ENCODE measurements at places on chromosomes 12 and 14.
A peak's percentile ranks its signal among the peaks of the same experiment; 100 is the strongest.

- H3K27me3 ChIP-seq: no peaks in the 10 kb centered on the region
- DNase-seq: no peak
- no peaks in the 10 kb centered on the region for H3K36me3 ChIP-seq
- H3K4me3 ChIP-seq: no peak overlapping the region
- H3K27ac ChIP-seq: no peak overlapping the region
Measured at GRCh38 chr12:46663318-46663717, 162.5 kb downstream of the SLC38A4 start.

DNA sequence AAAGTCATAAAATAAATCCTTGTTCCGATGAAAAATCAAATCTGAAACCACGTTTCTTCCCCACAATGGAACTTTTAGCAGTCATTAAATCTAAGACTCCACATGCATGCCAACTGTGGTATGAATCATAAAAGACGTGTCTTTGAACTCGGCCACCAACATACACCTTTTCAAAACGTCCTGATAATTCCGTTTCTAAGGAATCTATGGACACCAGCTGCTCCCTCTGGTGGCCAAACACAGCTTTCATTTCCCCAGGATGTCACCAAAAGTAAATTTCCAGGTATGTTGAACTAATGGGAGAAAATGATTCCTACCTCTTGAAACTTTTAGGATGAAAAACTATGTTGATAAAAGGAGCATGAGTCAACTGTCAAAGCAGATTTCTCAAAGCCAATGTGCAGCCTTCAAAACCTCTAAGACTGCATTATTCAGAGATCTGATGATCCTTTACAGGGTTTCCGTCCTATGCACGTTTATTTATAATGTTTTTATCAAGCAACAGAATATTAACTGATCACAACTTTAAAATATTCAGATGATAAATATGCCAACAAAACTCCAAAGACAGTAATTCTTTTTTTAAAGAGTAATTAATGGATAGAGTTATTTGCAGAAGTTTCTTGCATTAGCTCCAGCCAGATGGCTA, 96.2 kb downstream of the CIT start:
- H3K4me3 ChIP-seq: no peak overlapping the region
- peaks cover 2% of the 10 kb centered on the region for H3K4me1 ChIP-seq
- DNase-seq: no peak
- no peaks in the 10 kb centered on the region for H3K27me3 ChIP-seq
- H3K27ac ChIP-seq: no peak overlapping the region
- H3K36me3 ChIP-seq: peaks cover 1% of the 10 kb centered on the region

GRCh38 chr14:99792210-99792535, 1.0 kb upstream of the EML1 start:
- no peak for DNase-seq
- H3K27ac ChIP-seq: no peak overlapping the region
- no peaks in the 10 kb centered on the region for H3K4me1 ChIP-seq
- H3K4me3 ChIP-seq: peak overlapping the region; percentile 55

DNA sequence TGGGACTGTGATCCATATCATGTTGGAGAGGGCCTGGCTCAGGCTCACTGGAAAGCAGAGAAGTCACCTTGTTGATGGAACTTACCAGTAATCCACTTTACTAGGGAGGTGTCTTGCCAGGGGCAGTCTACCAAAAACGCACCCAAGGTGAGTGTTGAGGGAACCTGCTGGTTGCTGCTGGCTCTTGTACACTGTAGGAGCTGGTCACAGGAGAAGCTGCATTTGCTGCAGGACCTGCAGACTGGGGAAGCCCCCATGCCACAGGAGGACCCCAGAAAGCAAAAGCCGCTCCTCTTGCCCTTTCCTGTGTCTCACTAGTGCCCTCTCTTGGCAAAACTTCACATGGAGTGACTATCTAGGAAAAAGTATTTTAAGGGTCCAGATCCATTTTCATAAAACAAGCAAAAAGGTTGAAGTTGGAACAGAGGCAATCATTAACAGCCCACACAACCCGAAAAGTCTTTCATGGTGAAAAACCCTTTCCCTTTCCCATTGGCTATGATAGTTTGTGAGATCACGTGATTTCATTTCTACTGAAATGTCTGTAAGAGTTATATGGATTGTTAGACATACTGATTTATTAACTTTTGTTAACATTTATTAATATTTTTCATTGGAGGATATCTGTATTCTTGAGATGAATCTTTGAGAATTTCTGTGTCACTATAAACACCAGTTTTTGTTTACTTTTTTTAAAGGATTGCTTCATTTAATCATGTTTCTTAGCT, 59.2 kb downstream of the RASSF8 start:
- no peaks in the 10 kb centered on the region for H3K27me3 ChIP-seq
- DNase-seq: no peak
- no peaks in the 10 kb centered on the region for H3K4me1 ChIP-seq
- H3K36me3 ChIP-seq: no peaks in the 10 kb centered on the region
- no peak overlapping the region for H3K4me3 ChIP-seq
- no peak overlapping the region for H3K27ac ChIP-seq

- H3K4me3 ChIP-seq: no peak overlapping the region
- no peaks in the 10 kb centered on the region for H3K4me1 ChIP-seq
- no peak overlapping the region for H3K27ac ChIP-seq
- peaks cover 4% of the 10 kb centered on the region for H3K27me3 ChIP-seq
- H3K36me3 ChIP-seq: no peaks in the 10 kb centered on the region
- DNase-seq: no peak
Measured at GRCh38 chr14:24803933-24804494, 170.0 kb upstream of the GZMB start.

GRCh38 chr12:57234233-57234570, 4.7 kb downstream of the SHMT2 start:
- H3K27ac ChIP-seq: peak overlapping the region; percentile 94
- H3K27me3 ChIP-seq: peaks cover 24% of the 10 kb centered on the region
- DNase-seq: no peak
- peak overlapping the region; percentile 61 for H3K4me3 ChIP-seq
- peaks cover 99% of the 10 kb centered on the region for H3K4me1 ChIP-seq
- H3K36me3 ChIP-seq: peaks cover 68% of the 10 kb centered on the region

DNA sequence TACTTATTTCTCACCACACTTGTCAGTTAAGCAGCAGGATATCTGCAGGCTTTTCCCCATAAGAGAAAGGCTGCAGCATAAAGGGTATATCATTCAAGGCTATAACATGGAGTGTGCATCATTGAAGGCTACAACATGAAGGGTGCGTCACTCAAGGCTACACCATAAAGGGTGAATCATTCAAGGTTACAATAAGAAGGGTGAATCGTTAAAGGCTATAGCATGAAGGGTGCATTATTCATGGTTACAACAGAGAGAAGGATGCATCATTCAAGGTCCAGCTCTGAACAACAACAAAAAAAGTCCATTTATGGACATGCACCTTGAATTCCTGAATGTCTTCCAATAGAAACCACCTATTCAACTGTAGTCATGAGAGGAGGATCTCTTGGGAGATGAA, 32.8 kb upstream of the LUM start:
- DNase-seq: no peak
- H3K27me3 ChIP-seq: no peaks in the 10 kb centered on the region
- no peak overlapping the region for H3K4me3 ChIP-seq
- no peaks in the 10 kb centered on the region for H3K4me1 ChIP-seq

GRCh38 chr12:47078086-47078395, 1.4 kb upstream of the PCED1B start:
- H3K4me1 ChIP-seq: peaks cover 30% of the 10 kb centered on the region
- peak overlapping the region; percentile 98 for H3K4me3 ChIP-seq
- no peak overlapping the region for H3K27ac ChIP-seq
- DNase-seq: no peak
- H3K36me3 ChIP-seq: peaks cover 26% of the 10 kb centered on the region
- H3K27me3 ChIP-seq: no peaks in the 10 kb centered on the region

GRCh38 chr12:33116284-33116683, 219.7 kb upstream of the PKP2 start:
- no peak for DNase-seq
- no peaks in the 10 kb centered on the region for H3K36me3 ChIP-seq
- no peaks in the 10 kb centered on the region for H3K4me1 ChIP-seq
- H3K27me3 ChIP-seq: no peaks in the 10 kb centered on the region
- H3K4me3 ChIP-seq: no peak overlapping the region
- H3K27ac ChIP-seq: no peak overlapping the region

- no peaks in the 10 kb centered on the region for H3K27me3 ChIP-seq
- no peak overlapping the region for H3K4me3 ChIP-seq
- no peak overlapping the region for H3K27ac ChIP-seq
- no peaks in the 10 kb centered on the region for H3K4me1 ChIP-seq
Measured at GRCh38 chr12:79174626-79175025, 310.1 kb downstream of the SYT1 start.

DNA sequence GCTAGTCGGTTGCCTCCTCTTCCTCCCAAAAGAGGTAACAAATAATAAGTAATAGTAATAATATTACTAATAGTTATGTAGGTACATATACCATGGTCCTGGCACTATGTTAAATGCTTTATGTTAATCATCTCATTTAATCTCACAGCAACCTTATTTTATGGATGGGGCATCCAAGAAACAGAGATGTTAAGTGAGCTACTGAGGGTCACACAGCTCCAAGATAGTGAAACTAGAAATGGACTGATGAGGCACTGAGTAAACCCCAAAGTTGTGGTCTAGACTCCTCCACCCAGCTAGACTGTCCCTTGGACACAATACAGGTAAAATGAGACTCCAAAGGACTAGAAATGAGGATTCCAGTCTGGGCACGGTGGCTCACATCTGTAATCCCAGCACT, 15.1 kb downstream of the ZFHX2 start:
- peaks cover 4% of the 10 kb centered on the region for H3K4me1 ChIP-seq
- no peak for DNase-seq
- H3K36me3 ChIP-seq: peaks cover 6% of the 10 kb centered on the region

- DNase-seq: peak; percentile 17
- H3K4me1 ChIP-seq: peaks cover 62% of the 10 kb centered on the region
- H3K27ac ChIP-seq: peak overlapping the region; percentile 90
- H3K4me3 ChIP-seq: peak overlapping the region; percentile 37
Measured at GRCh38 chr14:50087341-50088116, 28.8 kb downstream of the VCPKMT start.

- H3K4me3 ChIP-seq: peak overlapping the region; percentile 66
- peaks cover 40% of the 10 kb centered on the region for H3K36me3 ChIP-seq
- H3K27me3 ChIP-seq: no peaks in the 10 kb centered on the region
- peak; percentile 78 for DNase-seq
- H3K27ac ChIP-seq: peak overlapping the region; percentile 92
- H3K4me1 ChIP-seq: peaks cover 68% of the 10 kb centered on the region
Measured at GRCh38 chr14:22549981-22550673, 38.9 kb downstream of the DAD1 start.

- H3K27ac ChIP-seq: peak overlapping the region; percentile 97
- H3K36me3 ChIP-seq: no peaks in the 10 kb centered on the region
- peak; percentile 72 for DNase-seq
- H3K27me3 ChIP-seq: no peaks in the 10 kb centered on the region
Measured at GRCh38 chr12:89882050-89882449, 173.4 kb upstream of the ATP2B1 start.

- no peak overlapping the region for H3K4me3 ChIP-seq
- DNase-seq: peak; percentile 19
- H3K36me3 ChIP-seq: no peaks in the 10 kb centered on the region
- no peak overlapping the region for H3K27ac ChIP-seq
- peaks cover 42% of the 10 kb centered on the region for H3K27me3 ChIP-seq
Measured at GRCh38 chr14:100654814-100655740, 67.9 kb upstream of the BEGAIN start.

DNA sequence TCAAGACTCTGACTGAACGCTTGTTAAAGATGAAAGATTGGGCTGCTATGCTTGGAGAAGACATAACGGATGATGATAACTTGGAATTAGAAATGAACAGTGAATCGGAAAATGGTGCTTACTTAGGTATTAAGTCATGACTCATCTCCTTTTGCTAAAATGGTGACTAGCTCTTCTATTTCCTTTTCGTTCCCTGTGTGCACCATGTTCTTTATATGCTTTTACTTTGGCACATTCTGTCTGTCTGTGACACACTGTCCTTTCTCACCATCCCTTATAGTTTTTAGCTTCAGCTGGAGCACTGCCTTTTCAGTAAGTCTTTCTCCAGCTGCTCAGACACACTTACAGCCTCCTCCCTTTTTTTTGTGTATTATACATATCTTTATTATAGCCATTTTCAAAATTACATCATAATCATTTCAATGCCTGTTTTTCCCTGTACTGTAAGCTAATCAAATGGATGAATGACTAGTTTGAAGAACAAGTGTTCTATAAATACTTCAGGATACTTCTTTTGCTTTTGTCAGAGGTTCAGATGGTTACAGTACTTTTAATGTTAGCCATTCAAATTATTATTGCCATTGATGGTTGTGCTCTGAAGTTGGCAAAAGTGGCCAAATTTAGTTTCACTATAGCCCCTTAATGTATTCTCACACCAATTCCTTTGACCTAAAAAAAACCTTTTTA, 68.6 kb downstream of the MIA2 start:
- no peak overlapping the region for H3K27ac ChIP-seq
- DNase-seq: no peak
- no peaks in the 10 kb centered on the region for H3K27me3 ChIP-seq
- peaks cover 32% of the 10 kb centered on the region for H3K36me3 ChIP-seq
- H3K4me1 ChIP-seq: no peaks in the 10 kb centered on the region

DNA sequence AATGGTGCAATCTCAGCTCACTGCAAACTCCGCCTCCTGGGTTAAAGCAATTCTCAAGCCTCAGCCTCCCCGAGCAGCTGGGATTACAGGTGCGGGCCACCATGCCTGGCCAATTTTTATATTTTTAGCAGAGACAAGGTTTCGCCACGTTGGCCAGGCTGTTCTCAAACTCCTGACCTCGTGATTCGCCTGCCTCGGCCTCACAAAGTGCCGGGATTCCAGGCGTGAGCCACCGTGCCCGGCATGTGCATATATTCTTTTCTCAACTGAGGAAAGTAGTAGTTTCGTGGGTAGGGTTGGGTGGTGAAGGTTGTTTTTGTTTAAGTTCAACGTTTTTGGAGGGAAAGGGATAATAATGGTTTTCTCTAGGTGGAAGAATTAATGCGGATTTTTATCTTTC, 94.2 kb upstream of the CEP83 start:
- H3K4me1 ChIP-seq: no peaks in the 10 kb centered on the region
- H3K27ac ChIP-seq: no peak overlapping the region
- H3K36me3 ChIP-seq: no peaks in the 10 kb centered on the region
- DNase-seq: no peak
- peaks cover 4% of the 10 kb centered on the region for H3K27me3 ChIP-seq

DNA sequence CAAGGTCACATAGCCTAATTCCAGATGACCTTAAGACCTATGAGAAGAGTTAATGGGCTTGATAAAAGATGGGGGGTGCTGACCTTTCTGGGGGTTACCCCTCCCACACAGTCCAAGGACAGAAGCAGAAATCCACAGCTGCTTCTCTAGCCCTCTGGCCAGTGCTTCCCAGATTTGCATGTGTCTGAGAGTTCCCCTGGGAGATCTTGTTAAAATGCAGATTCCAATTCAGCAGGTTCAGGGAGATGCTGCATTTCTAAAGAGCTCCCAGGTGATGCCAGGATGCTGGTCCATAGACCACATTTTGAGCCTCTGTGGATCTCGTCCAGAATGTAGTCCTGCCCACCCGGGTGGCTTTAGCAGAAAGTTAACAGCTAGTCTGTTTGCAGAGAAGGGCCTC, 82.1 kb downstream of the WSCD2 start:
- H3K4me3 ChIP-seq: no peak overlapping the region
- no peak overlapping the region for H3K27ac ChIP-seq
- peaks cover 32% of the 10 kb centered on the region for H3K27me3 ChIP-seq
- H3K36me3 ChIP-seq: no peaks in the 10 kb centered on the region
- no peak for DNase-seq

Data from stimulated activated naive B cell treated with anti-CD40 and anti-IgM and Interleukin-4, amounts not matched to agents 10 μg/mL and 1 μg/mL and 100 μg/mL, for 72 hours (primary cell).